Cardiac fibroblast (primary cell): ENCODE measurements at places on chromosomes 4 and X.
A peak's percentile ranks its signal among the peaks of the same experiment; 100 is the strongest.

- DNase-seq, result peak; percentile 86
These were observed 40.5 kb downstream of the ANXA5 start for GRCh38 chr4:121656269-121656641.

- DNase-seq, result no peak
These were observed 1028.9 kb upstream of the INTU start for GRCh38 chr4:126603825-126604224.

DNA sequence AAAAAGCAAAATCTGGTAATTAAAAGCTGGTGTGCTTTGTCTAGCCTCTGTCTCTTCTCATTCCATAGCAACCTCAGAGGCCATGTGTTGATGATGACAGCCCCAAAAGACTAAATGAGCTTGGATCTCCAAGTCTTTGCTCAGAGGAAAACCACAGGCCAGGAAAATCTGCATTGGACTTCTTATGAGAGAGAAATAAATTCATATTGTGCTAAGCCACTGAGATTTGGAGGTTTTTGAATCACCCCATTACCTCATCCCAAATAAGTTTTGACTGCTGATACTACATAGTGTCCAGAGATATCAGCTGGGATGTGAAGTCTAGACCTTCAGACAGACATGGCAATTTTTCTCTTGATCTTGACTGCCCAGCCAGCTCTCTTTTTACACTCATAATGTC lies 178.6 kb upstream of the DIPK2B start:
- no peak for DNase-seq

DNA sequence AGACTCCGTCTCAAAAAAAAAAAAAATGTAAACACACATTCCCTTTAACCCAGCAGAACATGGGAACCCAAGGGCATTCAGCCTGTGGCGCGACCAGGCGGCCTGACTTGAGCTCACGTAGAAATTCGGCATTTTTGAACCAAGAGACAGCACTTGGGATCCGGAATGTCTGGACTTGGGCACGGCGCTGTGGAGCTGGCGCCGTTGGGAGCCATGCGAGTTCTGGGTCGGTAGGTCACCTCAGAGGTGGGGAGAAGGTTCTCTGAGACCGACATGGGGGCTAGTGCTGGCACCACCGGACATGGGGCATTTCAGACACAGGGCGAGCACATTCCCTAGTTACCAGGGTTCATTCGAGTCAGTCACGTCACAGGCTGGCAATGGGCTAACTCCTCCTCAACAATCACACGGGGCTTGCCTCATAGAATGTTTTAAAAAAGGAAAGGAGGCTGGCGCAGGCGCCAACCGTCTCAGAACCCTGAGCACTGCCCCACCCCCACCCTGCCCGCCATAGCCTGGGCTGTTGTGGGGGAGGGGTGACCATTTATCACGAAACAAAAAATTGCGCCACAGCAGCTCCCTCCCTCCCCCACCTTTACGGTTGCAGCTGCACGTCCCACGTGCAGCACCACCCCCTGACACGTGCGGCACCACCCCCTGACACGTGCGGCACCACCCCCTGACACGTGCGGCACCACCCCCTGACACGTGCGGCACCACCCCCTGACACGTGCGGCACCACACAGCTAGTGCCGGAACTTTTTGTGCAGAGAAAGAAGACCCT lies at the start of gene TEX28:
Gene TEX28 (minus strand): TSS at position 334 of the 784 bp plus-strand sequence. CDS start 3,007 bp downstream, outside the sequence.
- DNase-seq, result no peak
